ENCODE measurements at places on chromosomes 16 and 17.
A peak's percentile ranks its signal among the peaks of the same experiment; 100 is the strongest.

- no peak for DNase-seq
These were observed 29.8 kb downstream of the TMEM132E start for GRCh38 chr17:34609210-34609609.

DNA sequence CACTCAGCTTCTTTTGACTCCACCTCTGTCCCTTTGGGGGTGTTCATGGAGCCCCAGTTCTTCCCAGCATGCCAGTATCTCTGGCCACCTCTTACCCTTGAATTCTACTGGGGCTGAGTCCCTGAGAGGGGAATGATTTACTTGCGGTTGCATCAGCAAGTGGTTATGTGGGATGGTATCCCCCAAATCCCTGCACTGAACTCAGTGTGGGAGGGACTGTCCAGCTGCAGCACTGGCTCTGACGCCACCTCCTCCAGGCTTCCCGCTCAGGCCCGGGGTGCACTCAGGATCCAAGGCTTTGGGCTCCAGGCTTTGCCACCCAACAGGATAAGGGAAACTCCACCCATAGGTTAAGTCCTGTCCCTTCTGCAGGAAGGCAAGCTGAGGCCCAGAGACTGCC lies 21.1 kb upstream of the BRD7 start:
- DNase-seq = no peak

DNA sequence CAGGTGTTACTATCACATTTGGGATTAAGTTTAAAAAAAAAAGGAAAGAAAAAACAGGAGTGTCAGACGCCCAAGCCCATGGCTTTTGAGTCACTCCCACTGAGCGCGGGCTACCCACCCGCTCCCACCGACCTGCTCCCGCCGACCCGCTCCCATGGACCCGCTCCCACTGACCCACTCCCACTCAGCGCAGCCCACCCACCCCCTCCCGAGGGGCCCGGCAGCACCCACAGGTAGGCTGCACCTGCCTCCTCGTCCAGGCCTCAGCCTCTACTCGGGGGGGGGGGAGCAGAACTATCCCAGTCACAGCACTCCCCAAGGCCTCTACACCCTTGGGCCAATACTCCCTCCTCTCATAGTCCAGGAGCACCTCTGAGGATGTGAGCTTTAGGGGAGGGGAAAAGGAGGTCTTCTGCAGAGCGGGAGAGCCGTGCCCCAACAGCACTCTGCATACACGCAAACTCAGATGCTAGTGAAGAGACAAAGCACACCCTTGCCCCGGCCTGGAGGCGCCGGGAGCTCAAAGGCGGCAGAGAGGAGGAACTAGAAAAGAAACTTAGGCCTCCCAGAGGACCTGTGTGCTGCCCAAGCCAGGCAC lies 2.9 kb downstream of the CLUH start:
- DNase-seq = no peak

GRCh38 chr16:50153596-50154419 lies 702 bp downstream of the TENT4B start:
- peak; percentile 40 for DNase-seq

DNA sequence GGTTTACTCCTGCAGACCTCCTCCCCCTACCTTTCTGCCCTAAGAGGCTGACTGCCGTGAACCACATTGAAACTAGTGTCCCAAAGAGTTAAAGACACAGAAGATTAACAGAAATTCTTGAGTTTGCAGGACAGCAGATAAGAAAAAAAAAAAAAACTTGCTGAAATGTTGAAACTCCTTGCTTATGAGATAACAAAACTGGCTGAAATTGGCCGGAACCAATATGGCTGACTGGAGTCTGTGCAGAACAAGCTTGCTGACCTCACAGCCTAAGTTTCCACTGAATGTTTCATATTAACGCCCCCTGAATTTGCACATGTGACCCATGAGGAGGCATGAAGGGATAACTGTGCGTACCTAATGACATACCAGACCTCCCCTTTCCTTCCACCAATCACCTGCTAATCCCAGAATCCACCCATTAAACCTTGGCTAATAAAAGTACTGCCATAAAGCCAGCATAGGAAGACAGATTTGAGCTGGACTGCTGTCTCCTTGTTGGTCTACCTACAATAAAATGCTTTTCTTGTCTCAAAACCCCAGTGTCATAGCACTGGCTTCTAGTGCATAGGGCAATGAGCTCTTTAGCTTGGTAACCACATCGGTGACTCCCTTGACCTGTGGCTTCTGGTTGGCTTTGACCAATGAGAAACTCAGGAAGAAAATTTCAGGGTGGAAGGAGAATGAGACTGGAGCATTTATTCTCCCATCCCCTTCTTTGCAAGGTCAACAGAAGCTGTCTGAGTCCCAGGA lies 80.1 kb downstream of the PMP22 start:
- no peak for DNase-seq

GRCh38 chr16:53482123-53482522 lies 20.9 kb downstream of the AKTIP start:
- no peak for DNase-seq

Measured in RPMI7951 (cell line).